CD8-positive, alpha-beta memory T cell (primary cell): ENCODE measurements at places on chromosomes 5 and 9. TPM values are rescaled to one million over a fixed set of nuclear protein-coding genes. Genes with fewer than 3 reads are reported as not detected.

GRCh38 chr9:98790842-98791607 is 5.3 kb downstream of the ANKS6 start:
- peak; percentile 47 for DNase-seq
- no peak overlapping the region for H3K4me3 ChIP-seq
- H3K36me3 ChIP-seq, result no peaks in the 10 kb centered on the region
- no peak overlapping the region for H3K27ac ChIP-seq

GRCh38 chr5:77568082-77568481 is 70.4 kb downstream of the OTP start:
- no peak for DNase-seq
- no peaks in the 10 kb centered on the region for H3K4me1 ChIP-seq
- no peak overlapping the region for H3K4me3 ChIP-seq
- no peak overlapping the region for H3K27ac ChIP-seq
- H3K27me3 ChIP-seq, result peaks cover 4% of the 10 kb centered on the region
- no peaks in the 10 kb centered on the region for H3K36me3 ChIP-seq

DNA sequence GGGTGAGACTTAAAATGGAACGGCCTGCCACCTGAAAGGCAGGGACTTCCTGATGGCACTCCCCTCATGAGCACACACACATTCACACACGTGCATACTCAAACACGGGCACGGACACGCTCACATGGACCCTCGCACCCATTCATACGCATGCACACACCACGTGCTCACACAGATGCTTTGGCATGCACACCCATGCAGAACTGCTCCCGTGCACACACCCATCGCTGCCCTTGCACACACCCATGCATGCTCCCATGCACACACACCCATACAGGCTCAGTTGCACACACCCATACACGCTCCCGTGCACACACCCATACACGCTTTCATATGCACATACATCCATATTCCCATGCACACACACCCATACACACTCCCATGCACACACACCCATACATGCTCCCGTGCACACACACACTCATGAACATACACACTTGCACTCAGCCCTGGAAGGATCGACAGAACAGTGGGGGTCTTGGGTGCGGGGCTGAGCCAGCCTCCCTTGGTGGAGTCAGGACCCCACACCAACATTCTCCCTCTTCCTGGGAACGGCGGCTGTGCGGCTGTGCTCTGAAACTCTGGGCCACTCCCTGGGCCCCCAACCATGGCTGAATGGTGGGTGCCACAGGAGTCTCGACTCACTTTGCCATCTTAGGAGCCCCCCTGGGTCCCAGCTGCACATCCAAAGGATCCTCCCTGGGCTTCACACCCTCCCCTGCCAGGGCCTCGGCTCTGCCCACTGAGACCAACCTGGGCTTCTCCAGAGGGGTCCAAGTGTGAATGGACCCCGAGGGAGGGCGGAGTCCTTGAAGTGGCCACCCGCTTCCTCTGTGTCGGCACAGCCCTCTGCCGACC is 115.2 kb downstream of the RXRA start:
- no peaks in the 10 kb centered on the region for H3K36me3 ChIP-seq
- no peak overlapping the region for H3K27ac ChIP-seq
- no peak for DNase-seq
- peaks cover 7% of the 10 kb centered on the region for H3K4me1 ChIP-seq

DNA sequence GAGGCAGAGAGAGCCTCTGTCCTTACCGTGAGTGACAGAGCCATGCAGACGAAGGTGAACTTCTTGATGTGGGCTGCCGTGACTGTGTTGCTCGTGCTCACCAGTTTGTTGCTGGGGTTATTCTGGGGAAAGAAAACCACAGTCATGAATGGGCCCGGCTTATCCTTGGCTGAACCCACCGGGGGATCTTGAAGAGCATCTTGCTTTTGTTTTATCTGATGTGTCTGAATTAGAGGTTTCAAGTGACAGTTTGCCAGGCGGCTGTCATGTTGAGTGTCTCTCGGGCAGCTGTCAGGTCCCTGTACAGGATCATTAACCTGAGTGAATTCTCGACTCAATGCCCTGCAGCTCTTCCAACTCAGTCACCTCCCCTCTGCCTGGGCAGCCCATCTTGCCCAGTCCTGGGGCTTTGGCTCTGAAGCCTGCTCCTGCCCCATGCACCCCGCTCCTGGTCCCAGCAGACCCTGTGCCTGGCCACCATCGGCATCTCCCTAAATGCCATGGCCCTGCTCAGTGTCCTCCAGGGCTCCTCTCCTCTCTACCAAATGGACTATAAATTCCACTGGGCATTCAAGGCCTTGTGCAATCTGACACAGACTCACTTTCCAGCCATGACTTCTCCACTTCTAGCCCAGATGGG is 77.4 kb downstream of the OTULIN start:
- peaks cover 26% of the 10 kb centered on the region for H3K36me3 ChIP-seq
- H3K4me1 ChIP-seq, result peaks cover 6% of the 10 kb centered on the region
- no peak for DNase-seq
- no peaks in the 10 kb centered on the region for H3K27me3 ChIP-seq
- no peak overlapping the region for H3K4me3 ChIP-seq

DNA sequence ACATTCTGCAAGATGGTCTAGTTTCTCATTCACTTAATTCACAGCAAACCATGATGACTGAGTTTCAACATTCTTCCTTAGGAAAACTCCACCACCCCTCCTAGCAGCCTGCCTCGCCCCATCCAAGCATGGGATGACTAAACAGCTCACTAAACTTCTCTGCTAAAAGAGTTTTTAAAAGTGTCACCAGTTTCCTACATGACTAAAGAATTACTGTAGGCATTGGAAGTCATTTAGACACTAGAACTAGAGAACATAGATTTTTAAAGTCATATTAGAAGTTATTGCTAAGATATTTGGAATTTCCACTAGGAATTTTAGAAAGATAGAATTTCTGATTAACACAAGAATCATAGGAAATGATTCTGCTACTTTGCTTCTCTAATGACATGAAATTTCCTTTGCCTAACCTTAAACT is 5.5 kb upstream of the ESM1 start:
- no peaks in the 10 kb centered on the region for H3K27me3 ChIP-seq
- H3K27ac ChIP-seq, result no peak overlapping the region
- no peaks in the 10 kb centered on the region for H3K36me3 ChIP-seq
- peaks cover 39% of the 10 kb centered on the region for H3K4me1 ChIP-seq
- H3K4me3 ChIP-seq, result no peak overlapping the region

- no peaks in the 10 kb centered on the region for H3K4me1 ChIP-seq
- no peak overlapping the region for H3K27ac ChIP-seq
- no peak for DNase-seq
- H3K4me3 ChIP-seq, result no peak overlapping the region
- no peaks in the 10 kb centered on the region for H3K27me3 ChIP-seq
These were observed 320.2 kb downstream of the CTNND2 start for GRCh38 chr5:11584017-11584416.

DNA sequence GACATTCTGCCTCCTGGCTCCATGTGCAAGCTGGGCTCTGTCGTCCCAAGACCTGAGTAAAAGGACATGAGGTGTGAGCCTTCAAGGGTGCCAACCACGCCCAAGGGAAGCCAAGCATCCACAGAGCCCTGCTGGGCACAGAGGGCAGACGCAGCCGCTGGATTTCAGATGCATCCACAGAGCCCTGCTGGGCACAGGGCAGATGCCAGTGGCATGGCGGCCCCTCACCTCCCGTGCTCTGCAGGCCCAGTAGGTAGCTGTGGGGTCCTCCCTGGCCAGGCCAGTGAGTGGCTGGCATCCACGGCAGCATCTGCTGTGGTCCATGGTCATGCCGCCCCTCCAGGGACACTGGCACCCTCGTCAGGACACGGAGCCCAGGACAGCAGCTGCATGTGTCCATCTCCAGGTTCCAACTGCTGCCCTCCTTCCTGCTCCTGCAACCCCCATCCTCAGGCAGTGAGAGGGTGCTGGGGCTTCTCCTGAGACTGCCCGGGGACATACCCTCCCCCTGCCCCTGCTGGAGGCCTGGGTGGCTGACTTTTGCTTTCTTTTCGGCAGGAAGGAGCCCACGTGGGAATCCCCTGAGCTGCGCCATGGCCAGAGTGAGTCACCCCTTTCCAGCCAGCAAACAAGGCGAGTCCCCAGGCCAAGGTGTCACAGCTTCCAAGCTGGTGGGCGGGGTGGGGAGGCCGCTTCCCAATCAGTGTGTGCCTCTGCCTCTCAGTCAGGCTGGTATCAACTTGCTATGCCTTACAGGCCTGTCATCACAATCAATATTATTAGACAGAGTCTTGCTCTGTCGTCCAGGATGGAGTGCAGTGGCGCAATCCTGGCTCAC is 4.0 kb upstream of the TRAF2 start:
- DNase-seq, result peak; percentile 86
- H3K27me3 ChIP-seq, result no peaks in the 10 kb centered on the region
- H3K27ac ChIP-seq, result peak overlapping the region; percentile 72
- H3K36me3 ChIP-seq, result no peaks in the 10 kb centered on the region
- peaks cover 34% of the 10 kb centered on the region for H3K4me1 ChIP-seq

GRCh38 chr5:158026304-158027031 is 167.5 kb upstream of the CLINT1 start:
- no peak overlapping the region for H3K4me3 ChIP-seq
- DNase-seq, result no peak
- no peaks in the 10 kb centered on the region for H3K27me3 ChIP-seq
- H3K4me1 ChIP-seq, result no peaks in the 10 kb centered on the region
- H3K27ac ChIP-seq, result no peak overlapping the region

DNA sequence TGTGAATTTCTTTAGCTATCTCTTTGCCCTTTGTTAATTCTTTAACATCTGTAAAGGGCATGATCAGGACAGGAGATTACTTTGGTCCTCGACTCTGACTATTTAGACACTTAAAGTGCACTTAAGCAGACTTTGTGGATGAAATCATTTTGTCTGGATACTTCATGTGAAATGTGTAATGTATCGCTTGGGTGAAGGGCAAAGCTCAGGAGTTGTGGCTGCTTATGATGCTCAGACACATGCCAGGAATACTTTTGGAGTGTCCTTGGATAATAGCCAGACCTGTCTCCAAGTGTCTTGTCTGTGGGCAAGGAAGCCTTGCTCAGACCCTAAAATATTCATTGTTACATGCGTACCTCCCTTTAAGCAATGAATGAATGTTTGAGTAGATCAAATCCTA is 87.8 kb downstream of the RAI14 start:
- H3K4me1 ChIP-seq, result no peaks in the 10 kb centered on the region
- no peak overlapping the region for H3K27ac ChIP-seq
- no peaks in the 10 kb centered on the region for H3K27me3 ChIP-seq
- DNase-seq, result no peak

- no peaks in the 10 kb centered on the region for H3K27me3 ChIP-seq
- no peaks in the 10 kb centered on the region for H3K36me3 ChIP-seq
- H3K4me1 ChIP-seq, result peaks cover 18% of the 10 kb centered on the region
- no peak overlapping the region for H3K4me3 ChIP-seq
- no peak overlapping the region for H3K27ac ChIP-seq
- no peak for DNase-seq
These were observed 3.4 kb upstream of the ZBTB5 start for GRCh38 chr9:37468620-37469019.

DNA sequence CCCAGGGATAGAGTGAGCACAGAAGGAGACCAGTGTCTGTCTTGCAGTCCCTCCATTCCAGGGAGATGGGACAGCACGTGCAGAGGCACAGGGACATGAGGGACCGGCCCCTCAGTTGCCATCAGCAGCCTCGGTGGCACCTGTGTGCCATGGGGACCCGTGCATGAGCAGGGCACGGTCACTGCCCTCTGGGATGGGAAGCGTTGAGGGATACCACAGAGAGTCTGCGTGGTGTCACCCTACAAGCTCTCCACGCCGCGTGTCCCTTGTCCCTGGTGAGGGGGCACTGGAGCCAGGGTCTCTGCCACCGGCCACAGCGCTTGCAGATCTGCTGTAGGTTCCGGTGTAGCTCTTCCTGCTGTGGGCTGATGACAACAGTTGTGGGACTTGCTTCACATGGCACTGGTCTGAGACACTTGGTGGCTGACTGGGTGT is 108.1 kb downstream of the CACNA1B start:
- no peak overlapping the region for H3K27ac ChIP-seq
- H3K4me1 ChIP-seq, result no peaks in the 10 kb centered on the region
- no peak for DNase-seq
- H3K36me3 ChIP-seq, result no peaks in the 10 kb centered on the region

DNA sequence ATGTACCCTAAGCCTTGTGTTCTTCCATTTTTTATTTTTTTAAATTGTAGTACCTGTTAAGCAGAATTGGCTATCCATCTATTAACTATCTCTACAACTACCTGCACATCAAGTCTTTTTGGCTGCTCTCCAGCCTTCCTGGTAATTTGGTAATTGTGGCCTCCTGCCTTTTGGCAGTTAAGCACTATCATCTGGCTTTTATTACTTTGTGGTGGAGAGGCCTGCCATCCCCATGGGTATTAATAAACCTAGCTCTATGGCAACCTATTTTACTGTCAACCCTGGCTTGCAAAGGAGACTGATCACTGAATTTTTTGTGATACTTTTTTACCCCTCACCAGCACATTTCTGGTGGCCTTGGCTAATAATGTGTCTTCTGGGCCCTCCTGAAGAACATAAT is 20.5 kb downstream of the SELENOP start:
- no peak overlapping the region for H3K27ac ChIP-seq
- no peak for DNase-seq
- no peaks in the 10 kb centered on the region for H3K4me1 ChIP-seq
- no peaks in the 10 kb centered on the region for H3K36me3 ChIP-seq

- H3K27me3 ChIP-seq, result no peaks in the 10 kb centered on the region
- H3K4me3 ChIP-seq, result no peak overlapping the region
- H3K36me3 ChIP-seq, result no peaks in the 10 kb centered on the region
- no peaks in the 10 kb centered on the region for H3K4me1 ChIP-seq
These were observed 493.7 kb upstream of the SGCD start for GRCh38 chr5:155833287-155833686.

DNA sequence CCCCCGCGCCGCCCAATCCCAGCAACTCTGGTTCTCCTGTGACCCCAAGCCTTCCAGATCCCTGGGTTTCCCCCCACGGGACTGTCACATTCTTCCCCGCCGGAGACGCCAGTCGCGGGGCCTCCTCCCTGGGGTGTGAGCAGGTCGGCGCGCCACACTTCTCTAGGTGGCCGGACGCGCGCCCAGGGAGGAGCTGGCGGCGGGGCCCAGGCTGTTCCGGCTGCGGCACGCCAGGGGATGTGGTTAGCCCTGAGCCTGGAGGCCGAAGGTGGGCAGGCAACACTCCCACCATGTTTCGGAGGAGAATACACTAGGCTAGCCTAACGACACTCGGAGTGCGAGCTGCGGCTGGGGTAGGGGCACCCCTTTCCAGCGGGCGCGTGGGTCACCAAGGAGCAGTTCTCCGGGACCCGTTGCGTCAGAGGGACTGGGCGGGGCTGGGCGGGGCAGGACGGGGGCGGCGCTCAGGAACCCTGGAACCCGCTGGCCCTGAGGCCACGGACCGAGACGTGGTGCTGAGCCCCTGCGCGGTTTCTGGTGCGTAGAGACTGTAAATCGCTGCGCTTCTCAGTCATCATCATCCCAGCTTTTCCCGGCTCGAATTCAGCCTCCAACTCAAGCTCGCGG is at the start of gene SLC27A6:
SLC27A6 (plus strand) TSS at position 478 of the 627 bp plus-strand sequence. CDS start 650 bp downstream, outside the sequence.
- no peaks in the 10 kb centered on the region for H3K4me1 ChIP-seq
- DNase-seq, result no peak
- H3K4me3 ChIP-seq, result no peak within 1 kb of the TSS
- no peaks in the 10 kb centered on the region for H3K27me3 ChIP-seq

The KYAT1 gene
- polyA plus RNA-seq, result 8.8 TPM

The NR4A3 gene
- 0.60 TPM for polyA plus RNA-seq

The PRR7 gene
- polyA plus RNA-seq, result 22.1 TPM

The PCDHA12 gene
- not detected for polyA plus RNA-seq

The ZNF454 gene
- polyA plus RNA-seq, result not detected

The CEP78 gene
- polyA plus RNA-seq, result 29.4 TPM

The SPRY4 gene
- polyA plus RNA-seq, result not detected

The CCL27 gene
- not detected for polyA plus RNA-seq

The FOXD4 gene
- polyA plus RNA-seq, result not detected

The NR2F1-AS1 gene
- not detected for polyA plus RNA-seq

The FOXD1 gene
- polyA plus RNA-seq, result not detected

The PCDHB15 gene
- not detected for polyA plus RNA-seq

The PCDHGB2 gene
- polyA plus RNA-seq, result 0.09 TPM

The CLIC3 gene
- 52.1 TPM for polyA plus RNA-seq
